ENCODE measurements at places on chromosomes 4 and X. TPM values are rescaled to one million over a fixed set of nuclear protein-coding genes. Genes with fewer than 3 reads are reported as not detected.

The HNRNPDL gene
- 197 TPM for polyA plus RNA-seq

The JADE3 gene
- 4.8 TPM for polyA plus RNA-seq

The PRDM8 gene
- not detected for polyA plus RNA-seq

The CCSER1 gene
- polyA plus RNA-seq, result 0.11 TPM

The RHOXF1 gene
- not detected for polyA plus RNA-seq

The PHEX gene
- polyA plus RNA-seq, result 0.02 TPM

The CFAP47 gene
- polyA plus RNA-seq, result not detected

The DMRTC1 gene
- not detected for polyA plus RNA-seq

The MMAA gene
- 0.98 TPM for polyA plus RNA-seq

The HTRA3 gene
- 4.5 TPM for polyA plus RNA-seq

The AKAP4 gene
- not detected for polyA plus RNA-seq

The CYTL1 gene
- 8.0 TPM for polyA plus RNA-seq

The RHOXF2B gene
- not detected for polyA plus RNA-seq

The ASMT gene
- polyA plus RNA-seq, result 2.6 TPM

The ACE2 gene
- polyA plus RNA-seq, result 0.02 TPM

The CT55 gene
- polyA plus RNA-seq, result 0.15 TPM

The VCX3B gene
- polyA plus RNA-seq, result not detected

The TRAM1L1 gene
- 0.89 TPM for polyA plus RNA-seq

The ADAM29 gene
- not detected for polyA plus RNA-seq

The NDNF gene
- polyA plus RNA-seq, result 0.70 TPM

The NPY2R gene
- polyA plus RNA-seq, result 0.09 TPM

The NLRP2B gene
- not detected for polyA plus RNA-seq

The N4BP2 gene
- polyA plus RNA-seq, result 3.3 TPM

The NBDY gene
- 42.3 TPM for polyA plus RNA-seq

The CD38 gene
- 0.14 TPM for polyA plus RNA-seq

The NSUN7 gene
- 8.8 TPM for polyA plus RNA-seq

The BANK1 gene
- polyA plus RNA-seq, result 0.33 TPM

The GPRIN3 gene
- 0.16 TPM for polyA plus RNA-seq

The HSFX4 gene
- polyA plus RNA-seq, result not detected

The PRRG3 gene
- 4.8 TPM for polyA plus RNA-seq

The NPFFR2 gene
- 0.53 TPM for polyA plus RNA-seq

The GABRE gene
- 7.0 TPM for polyA plus RNA-seq

The RTL9 gene
- polyA plus RNA-seq, result 0.09 TPM

The MAGEA6 gene
- 0.08 TPM for polyA plus RNA-seq

The SRPK3 gene
- not detected for polyA plus RNA-seq

The USP51 gene
- polyA plus RNA-seq, result 2.9 TPM

The PNCK gene
- polyA plus RNA-seq, result 6.3 TPM

The TBC1D14 gene
- polyA plus RNA-seq, result 45.6 TPM

The RGN gene
- 0.35 TPM for polyA plus RNA-seq
